ENCODE measurements at places on chromosomes 1 and 21. TPM values are rescaled to one million over a fixed set of nuclear protein-coding genes. Genes with fewer than 3 reads are reported as not detected.

DNA sequence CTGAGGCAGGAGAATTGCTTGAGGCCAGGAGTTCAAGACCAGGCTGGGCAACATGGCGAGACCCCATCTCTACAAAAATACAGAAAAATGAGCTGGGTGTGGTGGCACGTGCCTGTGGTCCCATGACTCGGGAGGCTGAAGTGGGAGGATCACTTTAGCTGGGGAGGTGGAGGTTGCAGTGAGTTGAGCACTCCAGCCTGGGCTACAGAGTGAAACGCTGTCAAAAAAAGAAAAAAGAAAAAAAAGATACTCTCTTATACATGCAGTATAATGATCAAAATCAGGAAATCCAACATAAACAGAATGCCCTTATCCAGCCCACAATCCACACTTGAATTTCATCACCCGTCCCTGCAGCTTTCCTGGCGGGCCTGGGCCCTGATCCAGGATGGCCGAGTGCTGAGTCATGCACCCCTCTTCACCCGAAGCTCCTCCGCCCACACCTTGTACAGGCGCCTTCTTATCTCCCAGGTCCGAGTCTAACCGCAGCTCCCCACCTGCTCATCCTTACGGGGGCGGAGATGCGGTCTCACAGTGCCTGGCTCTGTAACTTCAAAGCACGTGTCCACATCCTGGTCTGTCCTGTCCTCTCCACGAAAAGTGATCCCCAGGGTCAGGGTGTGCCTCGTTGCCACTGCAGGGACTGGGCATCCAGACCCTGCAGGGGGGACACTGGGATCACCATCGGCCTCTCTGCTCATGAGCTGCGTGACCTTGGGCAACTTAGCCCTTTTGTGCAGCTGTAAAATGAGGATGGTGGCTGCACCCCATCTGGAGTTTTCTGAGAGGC, 120.2 kb upstream of the SLC45A1 start:
- no peak overlapping the region for H3K4me3 ChIP-seq
- H3K27me3 ChIP-seq: no peaks in the 10 kb centered on the region
- peak overlapping the region; percentile 67 for H3K27ac ChIP-seq
- DNase-seq: no peak
- peaks cover 66% of the 10 kb centered on the region for H3K4me1 ChIP-seq

- no peaks in the 10 kb centered on the region for H3K27me3 ChIP-seq
- no peak overlapping the region for H3K27ac ChIP-seq
- DNase-seq: no peak
- H3K36me3 ChIP-seq: no peaks in the 10 kb centered on the region
- peaks cover 17% of the 10 kb centered on the region for H3K4me1 ChIP-seq
Observed at GRCh38 chr1:86714561-86715244, 10.3 kb downstream of the SH3GLB1 start.

DNA sequence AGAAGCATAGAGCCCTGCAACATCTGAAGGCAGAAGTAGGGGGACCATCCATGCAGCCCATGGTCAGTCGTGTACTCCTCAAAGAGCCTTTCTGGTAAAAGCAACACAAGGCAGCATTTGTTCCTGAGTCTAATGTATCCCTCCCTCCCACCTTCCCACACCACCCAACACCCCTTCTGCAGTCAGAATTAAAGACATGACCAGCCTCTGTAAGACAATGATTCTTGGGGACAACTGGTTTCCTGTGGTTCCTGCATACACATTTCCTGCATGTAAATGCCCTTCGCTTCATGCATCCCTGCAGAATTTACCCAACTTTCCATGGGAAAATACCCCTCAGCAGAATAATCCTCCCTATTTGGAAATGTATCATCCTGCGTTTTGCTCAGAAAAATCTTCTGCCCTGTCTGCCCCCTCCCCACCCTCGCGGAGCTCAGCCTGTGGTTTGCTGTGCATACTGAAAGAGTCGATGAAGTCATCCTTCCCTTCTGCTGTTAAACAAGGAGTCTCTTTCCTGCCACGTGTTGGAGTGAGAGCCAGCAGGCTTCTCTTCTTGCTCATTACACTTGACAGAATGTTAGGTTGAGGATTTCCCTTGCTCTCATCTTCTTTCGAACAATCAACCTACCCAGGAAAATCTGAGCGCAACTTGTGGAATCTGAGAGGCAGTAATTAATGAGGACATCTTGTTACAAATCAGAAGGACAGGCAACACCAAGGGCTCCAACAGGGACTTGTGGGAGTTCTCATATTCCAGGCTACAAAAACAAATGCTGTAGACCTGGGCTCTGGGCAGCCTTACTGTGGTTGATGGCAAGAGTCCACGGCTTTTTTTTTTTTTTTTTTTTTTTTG, 4.7 kb downstream of the TNN start:
- no peaks in the 10 kb centered on the region for H3K36me3 ChIP-seq
- no peak overlapping the region for H3K27ac ChIP-seq
- no peak overlapping the region for H3K4me3 ChIP-seq
- no peak for DNase-seq
- H3K4me1 ChIP-seq: no peaks in the 10 kb centered on the region

DNA sequence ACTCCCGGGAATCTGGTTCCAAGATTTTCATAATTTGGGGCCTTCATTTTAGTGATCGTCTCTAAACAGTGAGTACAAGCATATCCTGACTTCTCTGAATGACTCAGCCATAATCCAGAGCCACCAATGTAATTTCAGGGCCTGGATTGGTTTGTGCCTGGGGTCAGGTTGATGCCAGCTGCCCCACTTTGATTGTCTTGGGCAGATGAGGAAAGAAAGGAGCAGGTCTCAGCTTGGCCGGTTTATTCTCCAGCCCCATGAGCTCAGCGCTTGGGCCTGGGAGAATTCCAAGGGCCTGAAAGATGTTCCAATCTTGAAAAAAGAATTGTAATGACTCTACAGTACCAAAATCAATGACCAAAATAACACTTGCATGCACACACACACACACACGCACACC, 71.2 kb upstream of the ECE1 start:
- no peaks in the 10 kb centered on the region for H3K36me3 ChIP-seq
- DNase-seq: no peak
- no peak overlapping the region for H3K4me3 ChIP-seq
- H3K4me1 ChIP-seq: no peaks in the 10 kb centered on the region

- H3K4me1 ChIP-seq: peaks cover 5% of the 10 kb centered on the region
- no peak overlapping the region for H3K4me3 ChIP-seq
- H3K36me3 ChIP-seq: no peaks in the 10 kb centered on the region
- peak; percentile 72 for DNase-seq
- H3K27ac ChIP-seq: peak overlapping the region; percentile 57
Observed at GRCh38 chr1:40344597-40344996, 27.5 kb upstream of the COL9A2 start.

GRCh38 chr1:178189814-178190213, 95.9 kb downstream of the RASAL2 start:
- no peak for DNase-seq
- H3K36me3 ChIP-seq: no peaks in the 10 kb centered on the region
- H3K4me1 ChIP-seq: peaks cover 13% of the 10 kb centered on the region
- H3K27ac ChIP-seq: no peak overlapping the region

DNA sequence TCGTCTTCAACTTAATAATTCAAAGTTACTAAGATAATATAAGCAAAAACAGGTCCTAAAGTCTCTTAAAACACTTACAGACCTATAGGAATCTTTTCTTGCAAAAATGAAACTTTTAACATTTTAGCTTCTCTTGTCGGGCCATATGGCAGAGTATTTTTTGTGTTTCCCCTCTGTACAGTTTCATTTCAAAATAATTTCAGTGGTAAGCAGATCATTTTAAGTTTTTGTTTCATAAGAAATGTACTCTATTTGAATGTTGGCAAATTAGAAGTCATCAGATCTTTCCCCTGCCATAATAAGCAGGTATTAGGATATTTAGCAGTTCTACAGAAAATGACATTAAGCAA, 37.9 kb downstream of the RGL1 start:
- H3K27ac ChIP-seq: peak overlapping the region; percentile 33
- H3K36me3 ChIP-seq: peaks cover 6% of the 10 kb centered on the region
- peaks cover 43% of the 10 kb centered on the region for H3K4me1 ChIP-seq
- no peak for DNase-seq
- H3K27me3 ChIP-seq: no peaks in the 10 kb centered on the region

GRCh38 chr1:36159614-36160387, 3.8 kb downstream of the MAP7D1 start:
- H3K27me3 ChIP-seq: no peaks in the 10 kb centered on the region
- H3K27ac ChIP-seq: peak overlapping the region; percentile 98
- no peak for DNase-seq
- no peaks in the 10 kb centered on the region for H3K36me3 ChIP-seq
- H3K4me1 ChIP-seq: peaks cover 56% of the 10 kb centered on the region

- H3K27ac ChIP-seq: no peak overlapping the region
- no peaks in the 10 kb centered on the region for H3K27me3 ChIP-seq
- peaks cover 26% of the 10 kb centered on the region for H3K4me1 ChIP-seq
Observed at GRCh38 chr1:203187304-203187685, 791 bp upstream of the CHI3L1 start.

DNA sequence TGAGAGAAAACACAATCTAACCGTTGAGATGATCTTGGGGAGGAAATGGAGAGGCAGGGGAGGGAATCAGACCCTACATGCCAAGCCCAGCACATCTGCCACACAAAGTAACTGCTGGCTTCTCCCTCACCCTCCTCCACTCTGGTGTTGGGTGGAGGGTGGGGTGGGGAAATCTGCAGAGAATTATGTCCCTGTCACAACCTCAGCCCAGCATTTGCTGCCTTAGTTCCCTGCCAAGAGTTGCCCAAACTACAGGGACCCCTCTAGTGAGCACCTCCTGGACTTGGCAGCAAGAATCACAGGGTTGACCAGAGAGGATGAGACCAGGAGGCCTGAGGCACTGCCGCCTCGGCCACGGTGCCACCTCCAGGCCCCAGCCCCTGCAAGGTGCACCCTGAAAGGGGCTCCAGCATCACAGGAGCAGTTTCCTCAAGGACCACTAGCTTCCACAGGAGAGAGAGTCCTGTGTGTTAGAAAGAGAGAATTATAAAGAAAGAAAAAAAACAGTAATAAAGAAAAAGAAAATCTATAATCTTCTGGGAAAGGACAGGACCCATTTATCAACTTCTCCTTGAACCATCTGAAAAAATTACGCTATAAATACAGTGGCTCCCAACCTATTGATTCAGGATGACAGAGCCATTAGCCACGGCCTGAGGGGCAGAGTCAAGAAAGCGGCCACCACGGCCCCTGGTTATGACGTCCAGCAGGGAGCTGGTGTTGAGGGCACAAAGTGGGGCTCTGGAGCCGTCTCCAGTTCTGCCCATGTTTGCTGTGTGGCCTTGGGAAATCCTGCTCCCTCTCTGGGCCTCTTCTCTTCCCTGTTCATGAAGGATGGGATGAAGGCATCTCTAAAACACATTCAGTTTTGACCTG, 451.7 kb downstream of the MATN1 start:
- no peak for DNase-seq
- no peak overlapping the region for H3K4me3 ChIP-seq
- H3K27ac ChIP-seq: no peak overlapping the region
- no peaks in the 10 kb centered on the region for H3K27me3 ChIP-seq

- H3K4me3 ChIP-seq: peak overlapping the region; percentile 82
- no peaks in the 10 kb centered on the region for H3K27me3 ChIP-seq
- peak overlapping the region; percentile 91 for H3K27ac ChIP-seq
- H3K36me3 ChIP-seq: peaks cover 14% of the 10 kb centered on the region
Observed at GRCh38 chr1:162562470-162562828, 927 bp downstream of the UAP1 start.

WNT9A gene
- 4.6 TPM for total RNA-seq

VAMP4 gene
- 18.8 TPM for total RNA-seq

Measured in left lung (tissue), 14 donors.